ENCODE measurements at places on chromosomes 5 and 9.

DNA sequence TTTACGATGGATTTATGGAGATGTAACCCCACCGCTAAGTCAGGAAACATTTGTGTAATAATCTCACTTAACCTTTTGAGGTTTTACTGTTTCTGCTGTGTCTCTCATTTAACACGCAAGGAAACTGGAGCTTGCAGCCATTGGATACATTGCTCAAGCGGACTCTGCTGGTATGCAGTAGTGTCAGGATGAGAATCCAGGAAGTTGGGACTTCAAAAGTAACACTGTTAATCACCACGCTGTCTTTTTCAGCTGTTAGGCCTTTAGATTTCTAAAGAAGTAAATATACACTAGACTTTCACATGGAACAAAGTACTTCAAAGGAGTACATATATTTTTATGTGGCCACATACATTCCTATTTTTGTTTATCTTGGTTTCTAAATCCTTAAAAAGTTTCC is 114.7 kb downstream of the LPAR1 start:
- DNase-seq = peak; percentile 47

DNA sequence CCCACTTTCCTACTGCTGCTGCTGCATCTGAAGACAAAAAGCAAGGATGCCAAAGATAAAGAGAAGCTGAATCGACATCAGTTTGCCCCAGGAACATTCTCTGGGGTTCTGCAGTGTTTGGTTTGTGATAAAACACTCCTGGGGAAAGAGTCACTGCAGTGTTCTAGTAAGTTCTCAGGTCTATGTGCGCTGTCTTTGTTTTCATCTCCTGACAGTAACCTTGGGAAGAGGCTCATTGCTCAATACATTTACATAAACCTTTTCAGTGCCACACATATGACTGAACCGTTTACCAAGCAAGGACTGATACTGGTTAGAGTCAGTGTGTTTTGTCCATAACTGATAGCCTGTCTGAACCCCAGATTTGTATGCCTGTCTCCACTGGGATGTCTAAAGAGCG is 232.1 kb downstream of the ARHGEF28 start:
- DNase-seq = no peak

DNA sequence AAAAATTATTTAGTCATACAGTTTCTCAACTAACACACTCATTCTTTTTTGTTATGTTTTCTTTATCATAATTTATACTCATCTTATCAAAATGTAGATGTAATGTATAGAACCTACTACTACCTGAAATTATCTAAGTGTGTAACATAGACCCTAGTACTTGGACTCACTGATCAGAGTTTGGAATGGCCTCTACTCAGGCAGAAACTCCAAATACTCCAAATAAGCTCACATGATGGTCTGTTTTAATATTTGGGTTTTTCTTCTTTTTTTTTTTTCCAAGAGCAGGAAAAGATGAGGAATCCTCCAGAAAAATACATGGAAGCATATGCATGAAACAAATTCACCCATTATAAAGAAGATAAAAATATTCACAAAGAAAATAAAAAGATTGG is 126.3 kb downstream of the PDE4D start:
- no peak for DNase-seq

DNA sequence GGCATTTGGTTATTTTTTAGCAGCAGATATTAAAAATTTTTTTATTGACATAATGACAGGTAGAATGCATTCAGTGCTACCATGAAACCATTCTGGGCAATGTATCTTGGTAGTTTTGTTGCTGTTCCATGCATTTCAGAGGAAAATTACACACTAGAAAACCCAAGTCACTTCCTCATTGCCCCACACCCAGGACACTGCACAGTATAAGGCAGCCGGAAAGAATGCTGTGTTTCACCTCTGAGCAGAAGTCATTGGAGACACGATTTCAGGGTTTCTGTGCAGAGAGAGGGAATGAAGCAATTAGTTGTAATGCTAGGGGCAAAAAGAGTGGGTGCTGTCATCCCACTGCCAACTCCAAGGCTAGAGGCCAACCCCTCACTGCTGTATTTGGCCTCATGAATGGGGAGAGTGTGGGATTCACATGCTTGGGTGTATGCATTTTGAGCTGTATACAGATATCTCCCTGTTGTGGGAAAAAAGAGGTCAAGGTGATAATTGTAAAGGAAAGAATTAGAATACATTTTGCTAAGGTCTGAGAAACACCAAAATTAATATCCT is 290.5 kb downstream of the BNC2 start:
- DNase-seq = no peak

DNA sequence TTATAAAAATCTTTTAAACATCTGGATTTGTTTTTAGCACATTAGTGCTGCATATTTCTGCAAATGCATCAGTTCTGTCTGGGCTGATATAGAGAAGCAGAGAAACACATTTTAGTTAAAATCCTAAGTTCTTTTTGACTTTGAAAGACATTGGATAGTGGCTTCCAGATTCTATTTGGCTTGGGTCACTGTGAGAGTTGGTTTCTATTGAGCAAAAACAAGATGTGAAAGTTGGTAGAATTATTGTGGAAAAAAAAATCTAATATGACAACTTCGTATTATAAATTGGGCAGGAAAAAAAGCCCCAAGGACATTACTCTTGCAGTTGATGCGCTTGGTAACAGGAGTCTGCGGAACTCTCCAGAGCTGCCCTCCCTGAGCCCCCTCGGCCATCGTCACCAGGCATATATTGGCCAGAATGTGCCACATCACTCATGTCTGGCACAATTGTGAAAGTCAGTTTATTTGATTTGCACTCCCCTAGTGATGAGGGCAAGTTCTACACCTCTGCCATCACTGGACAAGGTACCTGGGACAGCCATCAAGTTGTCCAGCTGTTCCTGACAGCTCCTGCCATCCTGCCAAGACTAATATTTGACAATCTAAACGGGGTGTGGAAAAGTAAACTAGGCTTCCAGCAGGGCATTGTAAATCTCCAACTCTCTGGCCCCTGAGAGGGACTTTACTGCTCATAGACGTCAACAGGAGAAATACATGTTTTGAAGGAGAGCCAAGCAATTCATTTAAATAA is 334.5 kb downstream of the TENT4A start:
- no peak for DNase-seq

DNA sequence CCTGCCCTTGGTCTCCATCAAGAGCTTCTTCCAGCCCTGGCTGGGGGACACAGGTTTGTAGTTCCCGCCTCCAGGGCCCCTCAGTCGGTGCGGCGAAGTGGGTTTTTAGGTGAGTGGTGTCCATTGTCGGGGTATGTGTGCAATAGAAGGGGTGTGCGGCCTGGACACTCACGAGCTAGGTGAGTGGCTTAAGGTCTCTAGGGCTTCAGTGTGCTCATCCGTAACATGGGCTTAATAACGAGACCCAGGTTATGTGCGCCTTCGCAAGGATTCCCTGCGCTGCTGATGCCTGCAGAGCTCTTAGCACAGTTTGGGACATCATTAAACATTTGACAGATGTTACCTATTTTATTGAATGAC is 656 bp downstream of the CEP78 start:
- peak; percentile 4 for DNase-seq

GRCh38 chr9:91158946-91159345 is 202.8 kb downstream of the AUH start:
- no peak for DNase-seq

DNA sequence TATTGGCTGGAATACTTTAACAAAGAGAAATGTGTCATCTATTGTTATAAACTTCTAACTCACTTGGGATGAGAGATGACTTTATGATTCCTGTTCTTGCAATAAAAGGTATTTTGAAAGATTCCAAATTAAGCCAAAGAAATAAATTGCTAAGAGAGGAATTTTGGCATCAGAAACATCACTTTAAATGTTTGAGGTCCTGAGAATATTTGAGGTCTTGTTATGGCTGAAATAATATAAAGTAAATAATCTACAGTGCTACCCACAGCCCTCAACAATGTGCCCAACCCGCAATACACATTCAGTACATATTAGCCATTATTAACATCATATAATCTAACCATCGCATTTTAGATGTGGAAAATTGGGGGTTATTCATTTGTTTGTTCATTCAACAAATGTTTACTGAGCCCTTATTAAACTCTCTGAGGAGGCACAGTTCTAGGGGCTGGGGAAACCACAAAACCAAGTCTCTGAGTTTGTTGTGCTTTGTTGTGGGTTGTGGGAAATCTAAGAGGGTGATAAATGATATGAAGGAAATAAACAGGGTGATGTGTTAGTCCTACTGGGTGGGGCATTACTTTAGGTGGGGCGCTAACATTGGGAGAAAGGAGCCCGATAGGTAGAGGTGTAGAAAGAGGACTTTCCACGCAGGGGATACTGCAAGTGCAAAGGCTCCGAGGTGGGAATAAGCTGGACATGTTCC is 135.2 kb upstream of the CLINT1 start:
- DNase-seq = peak; percentile 61

DNA sequence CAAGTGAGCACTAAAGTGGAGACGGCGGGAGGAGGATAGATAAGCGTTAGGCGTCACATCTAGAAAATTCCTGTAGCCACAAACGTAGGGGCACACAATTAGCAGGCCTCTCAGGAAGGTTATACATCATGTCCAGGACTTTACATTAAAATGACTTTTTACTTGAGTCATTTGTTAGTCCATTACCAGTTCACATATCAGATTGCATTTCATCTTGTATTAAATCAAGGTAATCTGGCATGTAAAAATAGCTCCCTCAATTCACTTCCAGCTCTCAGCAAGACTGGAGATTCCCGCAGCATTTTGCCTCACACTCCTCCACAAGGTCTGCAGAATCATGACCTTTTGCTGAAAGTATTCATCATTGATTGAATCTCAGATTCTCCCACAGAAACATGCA is 118.8 kb downstream of the PRDM6 start:
- DNase-seq = peak; percentile 62

DNA sequence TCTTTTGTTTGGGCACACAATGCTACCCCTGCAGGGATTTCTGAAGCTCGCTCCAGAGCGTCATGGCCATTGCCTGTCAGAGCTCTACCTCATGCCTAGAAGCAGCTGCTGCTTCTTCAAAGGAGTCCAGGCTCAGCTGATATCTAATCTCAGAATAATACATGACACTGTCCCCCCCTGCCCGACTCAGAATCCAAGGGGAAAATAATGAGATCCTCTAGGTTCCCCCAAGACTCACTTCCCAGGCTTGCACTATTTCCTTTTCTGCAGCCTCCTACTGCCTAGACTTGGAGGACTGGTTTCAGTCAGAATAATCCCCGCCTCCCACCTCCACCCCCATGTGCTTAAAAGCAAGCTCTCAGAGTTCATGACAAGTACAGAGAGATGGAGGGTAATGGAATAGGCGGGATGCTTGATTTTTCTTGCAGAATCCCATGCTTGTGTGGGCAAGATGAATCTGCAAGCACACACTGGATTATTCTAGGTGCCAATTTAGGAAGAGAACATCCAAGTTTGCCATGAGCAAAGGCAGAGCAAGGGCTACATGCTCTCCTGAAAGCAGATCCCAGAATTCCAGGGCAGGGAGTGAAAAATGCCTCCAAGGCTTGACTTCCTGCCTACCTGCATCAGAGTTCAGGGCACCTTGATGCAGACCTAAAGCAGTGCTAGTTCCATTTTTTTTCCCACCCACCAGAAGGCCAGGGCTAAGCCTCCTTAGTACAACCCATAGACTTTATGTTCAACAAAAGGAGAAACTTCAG is 97.4 kb upstream of the IFNK start:
- DNase-seq = no peak

DNA sequence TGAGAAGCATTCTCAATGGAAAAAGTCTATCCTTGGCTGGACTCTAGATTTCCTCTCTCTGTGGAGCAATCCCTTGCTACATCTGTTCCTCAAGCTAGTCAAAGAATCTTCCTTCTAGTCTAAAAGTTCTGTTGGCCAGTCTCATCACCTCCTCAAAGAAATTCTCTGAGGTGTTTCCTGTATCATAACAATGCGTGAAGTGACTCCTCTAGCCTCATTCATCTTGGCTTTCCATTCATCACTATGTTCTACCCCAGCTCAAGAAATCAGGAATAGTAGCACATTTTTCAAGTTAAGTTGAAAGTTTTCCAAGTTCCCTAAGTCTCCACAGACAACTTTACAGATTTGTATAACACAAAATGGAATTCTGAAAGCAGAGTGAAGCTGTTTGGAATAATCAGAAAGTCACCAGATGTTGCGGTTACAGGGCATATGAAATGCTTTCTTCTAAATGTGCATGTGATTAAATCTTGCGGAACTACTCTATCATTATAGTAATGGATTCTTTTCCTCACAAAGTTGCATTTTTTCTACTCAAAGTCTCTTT is 176.6 kb upstream of the FREM1 start:
- peak; percentile 81 for DNase-seq

- DNase-seq = no peak
Measured at GRCh38 chr5:93748875-93749397, 7.5 kb upstream of the POU5F2 start.

GRCh38 chr9:5492965-5493678 is 17.2 kb upstream of the PDCD1LG2 start:
- DNase-seq = no peak

GRCh38 chr5:147310059-147310704 is 75.4 kb downstream of the STK32A start:
- no peak for DNase-seq

DNA sequence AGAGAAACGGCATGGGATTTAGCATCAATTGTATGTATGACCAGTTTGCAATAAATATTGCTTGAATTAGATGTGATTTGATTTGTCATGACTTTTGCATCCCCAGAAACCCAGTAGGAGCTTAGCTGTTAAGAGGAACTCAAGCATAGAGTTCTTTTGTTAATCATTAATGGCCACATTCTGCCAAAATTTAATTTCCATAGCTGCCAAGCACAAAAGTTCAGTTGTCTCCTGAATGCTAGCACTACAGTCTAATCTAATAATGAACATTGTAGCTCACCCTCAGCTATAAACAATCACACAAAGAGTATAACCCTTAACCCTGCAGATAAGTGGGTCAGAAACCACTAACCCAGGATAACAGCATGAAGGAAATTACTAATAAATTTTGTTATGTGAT is 169.8 kb upstream of the GRAMD2B start:
- no peak for DNase-seq

- DNase-seq = no peak
Measured at GRCh38 chr5:98749046-98749445, 24.4 kb upstream of the RGMB start.

DNA sequence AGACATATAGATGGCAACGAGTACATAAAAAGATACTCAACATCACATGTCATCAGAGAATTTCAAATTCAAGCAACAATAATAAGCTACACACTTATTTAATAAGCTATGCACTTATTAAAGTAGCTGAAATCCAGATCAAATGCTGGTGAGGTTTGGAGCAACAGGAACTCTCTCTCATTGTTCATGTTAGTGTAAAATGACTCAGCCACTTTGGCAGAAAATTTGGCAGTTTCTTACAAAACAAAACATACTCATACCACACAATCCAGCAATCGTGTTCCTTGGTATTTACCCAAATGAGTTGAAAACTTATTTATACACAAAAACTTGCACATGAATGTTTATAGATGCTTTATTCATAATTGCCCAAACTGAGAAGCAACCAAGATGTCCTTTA is 131.5 kb upstream of the NFIL3 start:
- DNase-seq = peak; percentile 37

GRCh38 chr9:133951265-133951664 is 40.9 kb downstream of the VAV2 start:
- no peak for DNase-seq

DNA sequence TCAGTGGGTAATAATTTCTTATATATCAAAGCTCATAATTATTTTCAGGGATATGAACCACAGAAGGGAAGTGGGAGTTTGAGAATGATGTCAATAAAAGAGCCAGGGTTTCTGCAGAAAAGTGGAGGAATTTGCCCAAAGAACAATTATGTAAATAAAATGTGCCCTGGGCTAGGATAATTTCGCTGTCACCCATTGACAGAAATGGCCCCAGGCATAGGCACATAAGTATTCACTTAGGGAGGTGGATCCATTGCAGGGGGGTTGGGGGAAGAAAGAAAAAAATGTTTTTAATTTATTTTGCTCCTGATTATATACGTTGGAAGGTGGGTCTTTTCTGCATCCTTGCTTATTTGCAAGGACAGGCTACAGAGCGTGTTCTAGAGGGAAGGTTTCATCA is 135.1 kb upstream of the IRX2 start:
- no peak for DNase-seq

Measured in fibroblast of skin of right biceps (primary cell).